ENCODE measurements at places on chromosomes 16 and 17.

DNA sequence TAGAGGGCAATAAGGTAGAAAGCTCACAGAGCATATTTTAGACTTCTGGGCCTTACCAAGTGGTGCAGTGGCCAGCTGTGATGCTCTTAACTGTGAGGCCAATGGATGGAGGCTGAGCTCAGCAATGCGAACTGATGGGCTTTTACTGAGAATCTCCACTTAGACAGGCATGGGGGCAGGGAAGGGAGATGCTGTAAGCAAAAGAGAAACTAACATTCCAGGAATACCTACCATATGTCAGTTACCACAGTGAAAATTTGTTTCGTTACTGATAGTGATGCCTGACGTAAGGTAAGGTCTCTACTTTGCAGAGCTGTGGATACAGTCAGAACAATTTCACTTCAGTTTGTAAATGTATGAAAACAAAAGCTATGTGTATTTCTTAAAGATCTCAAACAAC, 250.6 kb upstream of the ZFHX3 start:
- no peak for DNase-seq

DNA sequence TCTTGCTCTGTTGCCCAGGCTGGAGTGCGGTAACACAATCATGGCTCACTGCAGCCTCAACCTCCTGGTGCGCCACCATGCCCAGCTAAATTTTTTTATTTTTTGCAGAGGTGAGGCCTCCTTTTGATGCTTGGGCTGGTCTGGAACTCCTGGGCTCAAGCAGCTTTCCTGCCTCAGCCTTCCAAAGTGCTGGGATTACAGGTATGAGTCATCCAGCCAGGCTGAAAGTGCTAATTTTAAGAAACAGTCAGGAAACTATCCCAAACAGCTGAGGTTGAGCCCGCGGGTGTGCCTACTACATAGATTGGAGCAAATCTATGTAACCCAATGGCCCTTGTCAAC, 738 bp upstream of the XPO6 start:
- DNase-seq = no peak

DNA sequence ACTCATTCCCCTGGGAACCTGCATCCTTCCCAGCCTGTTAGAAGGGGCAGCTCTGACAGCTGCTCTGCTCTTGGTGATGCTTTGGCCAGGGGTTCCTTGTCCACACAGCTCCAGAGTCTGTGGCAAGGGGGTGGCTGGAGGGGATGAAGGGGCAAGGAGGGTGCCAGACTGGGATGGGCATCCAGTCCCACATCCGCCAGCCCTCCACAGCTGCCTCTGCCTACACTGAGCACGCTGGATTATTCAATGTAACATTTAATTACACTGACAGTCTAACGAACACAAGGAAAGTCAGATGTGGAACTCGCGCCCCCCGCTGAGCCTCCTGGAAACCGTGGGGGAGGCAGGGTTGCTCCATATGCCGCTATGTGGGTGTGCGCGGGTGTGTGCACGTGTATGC, 101.1 kb downstream of the C16orf78 start:
- DNase-seq = no peak

- no peak for DNase-seq
Observed at GRCh38 chr16:73058221-73058615, 10.3 kb upstream of the ZFHX3 start.

DNA sequence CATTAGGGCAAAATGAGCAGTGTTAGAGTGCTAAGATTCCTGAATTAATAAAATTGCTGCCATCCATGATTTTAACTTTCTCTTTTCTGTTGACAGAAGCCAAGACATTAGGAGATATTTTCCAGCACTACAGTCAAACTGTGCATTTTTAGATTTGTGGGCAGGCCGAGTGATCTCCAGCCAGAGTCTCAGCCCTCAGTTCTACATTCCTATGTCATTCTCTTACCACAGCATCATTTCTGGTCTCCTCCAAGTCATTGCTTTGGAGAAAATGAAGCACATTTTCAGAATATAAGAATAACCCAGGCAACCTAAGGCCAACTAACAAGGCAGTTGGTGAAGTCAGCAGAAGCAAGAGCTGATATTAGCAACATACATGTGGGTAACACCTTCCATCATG, 74.6 kb upstream of the NUDT7 start:
- DNase-seq = no peak

DNA sequence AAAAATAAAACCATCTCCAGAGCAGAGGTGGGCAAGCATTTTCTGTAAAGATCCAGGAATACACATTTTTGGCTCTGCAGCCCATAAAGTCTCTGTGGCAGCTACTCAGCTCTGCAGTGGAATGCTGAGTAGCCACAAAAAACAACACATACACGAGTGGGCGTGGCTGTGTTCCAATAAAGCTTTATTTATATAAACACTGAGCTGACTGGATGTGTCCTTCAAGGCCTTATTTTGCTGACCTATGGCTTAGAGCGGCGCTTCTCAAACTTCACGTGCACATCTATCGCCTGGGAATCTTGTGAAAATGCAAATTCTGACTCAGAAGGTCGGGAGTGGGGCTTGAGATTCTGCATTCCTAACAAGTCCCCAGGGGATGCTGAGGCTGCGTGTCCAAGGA, 39.7 kb downstream of the XYLT1 start:
- DNase-seq = no peak

- no peak for DNase-seq
Observed at GRCh38 chr16:87635541-87636049, 33.3 kb downstream of the JPH3 start.

- DNase-seq = no peak
Observed at GRCh38 chr17:9166788-9167187, 145.5 kb downstream of the NTN1 start.

GRCh38 chr16:66717112-66717675, 20.7 kb upstream of the CMTM4 start:
- no peak for DNase-seq

- no peak for DNase-seq
Observed at GRCh38 chr16:17324451-17324850, 146.3 kb downstream of the XYLT1 start.

DNA sequence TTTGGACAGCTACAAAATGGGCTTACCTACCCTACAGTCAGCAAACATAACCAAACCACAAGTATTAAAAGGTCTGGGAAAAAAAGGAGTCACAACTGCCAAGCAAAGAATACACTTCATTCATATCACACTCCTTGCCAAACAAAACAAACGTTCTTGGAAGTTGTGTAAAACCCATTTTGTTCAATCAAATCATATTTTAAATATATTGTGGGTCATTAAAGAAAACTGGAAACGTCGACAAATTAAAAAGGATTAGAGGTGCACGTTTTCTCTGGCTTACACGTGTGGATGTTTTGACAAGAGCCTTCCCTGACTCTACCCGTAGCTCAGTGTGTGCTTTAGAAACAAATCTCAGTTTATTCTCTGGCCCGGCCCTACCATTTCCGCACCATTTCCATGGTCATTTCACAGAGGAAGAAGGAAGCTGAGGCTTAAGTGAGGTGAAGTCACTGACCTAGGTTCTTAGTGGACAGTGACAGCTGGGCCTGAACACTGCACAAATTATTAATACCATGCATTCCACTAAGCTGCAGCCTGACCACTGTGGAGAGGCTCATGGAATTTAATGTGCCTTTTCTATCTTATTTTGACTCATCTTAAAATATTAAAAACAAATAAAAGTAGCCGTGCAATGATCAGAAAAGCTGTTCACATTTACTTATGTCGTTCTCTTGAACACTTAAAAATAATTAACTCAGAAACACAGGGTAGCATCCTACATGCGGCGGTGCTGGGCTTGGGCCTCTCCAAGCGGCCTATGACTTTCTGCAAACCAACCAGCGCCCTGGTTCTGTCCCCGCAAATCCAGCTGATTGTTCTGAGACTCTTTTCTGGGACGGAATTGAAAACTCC, 968 bp downstream of the CEP112 start:
- no peak for DNase-seq

- DNase-seq = no peak
Observed at GRCh38 chr17:10743316-10744009, 13.6 kb upstream of the TMEM220 start.

GRCh38 chr17:18025241-18025944, 13.6 kb downstream of the ATPAF2 start:
- DNase-seq = no peak

GRCh38 chr16:2968738-2969544, at the start of gene PAQR4:
Gene PAQR4 (plus strand): TSS chr16:2969348. CDS start chr16:2969675, 327 bp downstream.
- peak; percentile 87 for DNase-seq

DNA sequence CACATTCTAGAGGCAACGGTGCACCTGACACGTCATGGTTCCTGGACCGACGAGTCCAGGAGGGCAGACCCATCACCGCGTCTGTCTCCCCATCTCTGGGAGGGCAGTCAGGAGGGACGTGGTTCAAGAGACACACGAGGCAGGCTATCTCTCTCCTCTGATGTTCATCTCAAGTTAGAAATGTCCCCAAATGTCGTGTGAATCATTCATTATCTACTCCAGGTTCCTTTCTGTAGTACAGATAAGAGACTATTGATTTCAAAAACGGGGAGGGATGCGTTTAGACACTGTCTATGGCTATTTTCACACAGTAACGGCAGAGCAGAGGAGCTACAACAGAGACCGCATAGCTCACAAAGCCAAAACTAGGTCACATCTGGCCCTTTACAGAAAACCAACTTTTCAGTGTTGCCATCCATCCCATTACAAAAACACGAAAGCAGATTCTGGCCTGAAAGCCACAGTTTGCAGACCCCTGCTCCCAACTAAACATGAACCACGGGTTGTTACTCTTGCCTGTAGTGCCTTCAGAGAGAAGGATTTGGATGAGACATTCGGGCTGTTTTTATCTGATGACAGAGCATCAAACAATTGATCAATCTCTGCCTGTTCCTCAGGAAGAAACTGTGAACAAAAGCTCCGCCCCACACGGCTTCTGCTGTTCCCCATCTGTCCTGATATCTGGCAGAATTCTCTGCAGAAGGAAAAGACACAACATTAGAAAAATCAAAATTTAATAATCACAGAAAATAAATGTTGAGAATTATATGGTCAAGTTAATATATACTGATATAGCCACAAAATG, 6.8 kb downstream of the MEAK7 start:
- no peak for DNase-seq

- DNase-seq = no peak
Observed at GRCh38 chr17:35142467-35142796, 329 bp upstream of the NLE1 start.

DNA sequence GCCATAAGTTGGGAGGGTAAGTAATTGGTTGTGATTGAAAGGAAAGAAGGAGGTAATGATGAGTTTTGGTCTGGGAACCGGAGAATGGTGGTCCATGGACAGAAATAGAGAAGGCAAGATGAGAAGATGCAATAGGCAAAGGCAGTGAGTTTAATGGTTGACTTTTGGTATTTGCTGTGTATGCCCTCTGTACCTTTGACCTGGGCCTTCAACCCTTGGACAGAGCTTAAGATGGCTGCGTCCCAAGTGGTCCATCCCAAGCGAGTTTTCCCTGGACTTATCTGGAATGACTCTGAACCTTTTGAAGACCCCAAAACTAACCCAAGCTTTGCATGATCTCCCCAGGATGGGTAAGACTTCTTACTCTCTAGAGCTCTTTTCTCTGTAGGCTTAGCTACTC, 664.5 kb downstream of the MAF start:
- no peak for DNase-seq

GRCh38 chr17:19248151-19248927, 11.2 kb downstream of the EPN2 start:
- DNase-seq = peak; percentile 89

GRCh38 chr16:48347191-48347865, 37.9 kb downstream of the SIAH1 start:
- DNase-seq = no peak

DNA sequence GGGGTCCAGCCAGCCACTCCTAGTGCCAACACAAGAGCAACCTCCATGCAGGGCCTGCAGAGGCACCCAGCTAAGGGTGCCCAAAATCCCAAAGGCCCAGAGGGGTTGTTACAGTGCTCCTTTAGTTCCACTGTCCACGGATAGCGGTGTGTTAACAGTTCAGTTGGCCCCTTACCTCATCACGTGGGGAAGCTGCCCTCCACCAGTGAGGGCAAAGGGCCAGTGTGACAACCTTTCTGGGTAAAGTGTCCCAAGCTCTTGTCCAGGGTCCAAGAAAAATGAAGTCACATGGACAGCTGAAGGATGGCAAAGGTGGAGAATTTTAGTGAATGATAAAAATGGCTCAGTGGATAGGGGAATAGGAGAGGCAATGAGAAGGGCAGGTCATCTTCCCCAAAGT, 8.7 kb upstream of the MKS1 start:
- no peak for DNase-seq

- no peak for DNase-seq
Observed at GRCh38 chr17:66779237-66779606, 55.7 kb upstream of the CACNG5 start.

- no peak for DNase-seq
Observed at GRCh38 chr17:34601416-34601815, 22.0 kb downstream of the TMEM132E start.

DNA sequence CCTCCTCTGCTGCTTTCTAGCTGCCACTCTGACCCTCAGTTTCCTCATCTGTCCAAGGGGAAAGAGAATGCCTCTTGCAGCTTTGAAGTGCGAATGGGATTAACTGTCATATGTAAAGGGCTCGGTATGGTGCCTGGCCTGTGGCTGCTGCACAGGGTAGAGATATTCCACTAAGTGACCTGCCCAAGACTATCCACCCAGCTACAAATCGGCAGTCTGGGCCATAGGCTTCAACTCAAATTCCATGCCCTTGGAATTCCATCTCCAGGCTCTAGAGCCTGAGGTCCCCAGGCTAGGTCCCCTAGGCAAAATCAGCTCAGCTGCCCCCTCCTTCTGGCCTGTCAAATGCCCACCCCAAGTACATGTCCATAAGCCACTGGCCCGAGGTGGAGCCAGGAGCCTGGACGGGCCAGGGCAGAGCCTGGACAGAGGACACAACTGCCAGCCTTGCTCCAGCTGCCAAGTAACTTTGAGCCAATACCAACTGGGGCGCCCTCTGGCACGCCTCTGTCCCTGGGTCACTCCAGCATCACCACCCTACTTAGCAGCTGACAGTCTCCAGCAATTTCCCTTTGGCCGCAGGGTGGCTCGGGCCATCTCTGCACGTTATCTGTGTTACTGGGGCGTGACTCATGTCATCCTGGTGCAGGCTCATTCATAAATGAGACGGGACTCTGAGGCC, 57.2 kb downstream of the SDK2 start:
- DNase-seq = no peak

DNA sequence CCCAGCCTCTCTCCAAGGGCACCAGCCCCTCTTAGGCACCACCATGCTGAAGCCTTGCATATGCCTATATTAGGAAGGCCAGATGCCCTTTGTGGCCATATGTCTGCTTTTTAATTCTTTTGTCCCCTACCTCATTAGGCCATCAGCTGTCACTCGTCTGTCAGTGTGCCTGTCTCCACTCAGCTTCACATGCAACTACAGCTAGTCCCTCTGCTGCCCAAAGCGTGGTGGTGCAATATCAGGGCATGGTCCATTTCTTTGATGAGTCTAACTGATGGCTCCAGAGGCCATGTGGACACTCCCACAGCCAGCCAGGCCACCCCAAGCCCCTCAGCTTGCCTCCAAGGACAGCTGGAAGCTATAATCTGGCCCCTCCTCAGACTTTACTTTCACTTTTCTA, 36.3 kb downstream of the MYO18A start:
- peak; percentile 41 for DNase-seq

- no peak for DNase-seq
Observed at GRCh38 chr16:81855552-81856153, 76.6 kb downstream of the PLCG2 start.

- DNase-seq = no peak
Observed at GRCh38 chr16:67647111-67647651, 2.2 kb downstream of the CARMIL2 start.

All from hematopoietic multipotent progenitor cell treated with erythropoietin and hydrocortisone succinate and interleukin-3 and kit ligand, for 15 days (in vitro differentiated cells).